ENCODE measurements at places on chromosomes 6 and 20.

DNA sequence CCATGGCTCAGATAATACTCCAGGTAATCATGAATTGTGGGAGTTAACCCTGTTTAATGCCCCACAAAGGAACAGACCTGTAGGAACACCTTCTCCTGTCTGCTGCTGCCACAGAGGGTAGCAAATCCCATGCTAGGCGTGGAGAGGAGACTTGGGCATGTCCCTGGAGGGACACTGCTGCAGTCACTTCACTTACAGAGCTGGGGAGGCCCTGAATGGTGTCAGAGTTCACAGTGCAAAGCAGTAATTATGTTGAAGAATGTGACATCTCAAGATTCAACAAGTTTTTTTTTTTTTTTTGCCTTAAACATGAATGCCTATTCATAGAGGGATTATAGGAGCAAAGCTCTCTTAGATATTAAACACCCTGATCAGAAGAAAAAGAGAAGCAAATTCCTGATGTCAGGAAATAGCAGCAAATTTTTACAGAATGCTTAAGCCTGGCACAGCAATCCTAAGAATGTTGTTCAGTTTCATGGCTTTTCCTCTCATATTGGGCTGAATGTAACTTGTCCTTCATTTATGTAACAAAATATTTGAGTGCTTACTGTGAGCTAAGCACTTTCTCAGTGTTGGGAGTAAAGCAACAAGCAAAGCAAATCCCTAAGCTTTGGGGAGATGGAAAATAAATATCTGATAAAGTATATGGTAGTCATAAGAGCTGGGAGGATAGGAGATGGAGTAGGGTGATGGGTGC, 45.0 kb downstream of the CARMIL1 start:
- no peak for DNase-seq
- peak overlapping the region; percentile 31 for H3K27ac ChIP-seq
- no peaks in the 10 kb centered on the region for H3K27me3 ChIP-seq
- peaks cover 28% of the 10 kb centered on the region for H3K4me1 ChIP-seq

GRCh38 chr6:158376631-158377081, 64.4 kb downstream of the TULP4 start:
- no peaks in the 10 kb centered on the region for H3K36me3 ChIP-seq
- peak overlapping the region; percentile 7 for H3K27ac ChIP-seq
- peaks cover 34% of the 10 kb centered on the region for H3K4me1 ChIP-seq
- DNase-seq: peak; percentile 35
- no peaks in the 10 kb centered on the region for H3K27me3 ChIP-seq
- H3K4me3 ChIP-seq: no peak overlapping the region

DNA sequence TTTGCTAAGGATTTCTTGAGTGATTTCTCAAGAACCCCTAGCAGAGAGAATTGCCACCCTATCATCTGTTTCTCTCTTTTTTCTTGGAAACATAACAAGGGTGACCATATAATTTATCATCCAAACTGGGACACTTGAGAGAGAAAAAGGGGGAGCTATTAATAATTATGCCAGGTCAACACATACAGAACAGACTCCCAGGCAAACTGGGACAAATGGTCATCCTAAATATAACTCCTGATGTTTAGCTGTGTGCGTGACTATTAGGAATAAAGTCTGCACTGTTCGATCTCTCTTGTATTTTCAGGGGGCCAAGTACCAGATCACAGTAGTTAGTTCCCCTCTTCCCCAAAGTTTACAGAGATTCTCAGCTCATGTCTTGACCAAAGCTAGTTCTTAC, 11.7 kb upstream of the HS3ST5 start:
- H3K4me1 ChIP-seq: no peaks in the 10 kb centered on the region
- no peak overlapping the region for H3K27ac ChIP-seq
- no peak overlapping the region for H3K4me3 ChIP-seq
- no peaks in the 10 kb centered on the region for H3K27me3 ChIP-seq
- H3K36me3 ChIP-seq: no peaks in the 10 kb centered on the region

DNA sequence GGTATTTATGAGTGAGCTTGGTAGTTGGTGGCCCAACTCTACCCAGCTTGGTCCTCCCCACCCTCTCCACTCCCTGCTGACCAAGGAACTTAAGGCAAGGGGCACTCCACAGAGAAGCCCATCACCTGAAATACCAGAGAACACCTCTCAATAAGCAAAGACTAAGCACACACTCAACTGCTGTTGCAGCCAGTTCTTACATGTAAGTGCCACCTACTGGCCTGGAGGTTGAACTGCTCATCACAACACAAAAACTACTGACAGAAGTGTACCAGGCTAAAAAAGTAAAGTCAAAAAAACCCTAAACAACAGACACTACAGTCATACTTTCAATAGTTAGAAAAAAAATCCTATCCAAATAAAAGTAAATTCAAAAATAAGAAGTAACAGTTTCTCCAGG, 146.2 kb downstream of the FAM83B start:
- no peak for DNase-seq
- H3K27ac ChIP-seq: no peak overlapping the region
- H3K4me3 ChIP-seq: no peak overlapping the region
- H3K36me3 ChIP-seq: no peaks in the 10 kb centered on the region
- H3K4me1 ChIP-seq: no peaks in the 10 kb centered on the region

- no peak overlapping the region for H3K27ac ChIP-seq
- no peak for DNase-seq
- 0 out of 2 replicates have a peak, but pooled peaks cover 1% of the 10 kb centered on the region for H3K27me3 ChIP-seq
- H3K4me3 ChIP-seq: no peak overlapping the region
- H3K4me1 ChIP-seq: no peaks in the 10 kb centered on the region
Measured at GRCh38 chr6:108036884-108037283, 37.7 kb downstream of the OSTM1 start.

- H3K36me3 ChIP-seq: peaks cover 42% of the 10 kb centered on the region
- peaks cover 47% of the 10 kb centered on the region for H3K4me1 ChIP-seq
- H3K27me3 ChIP-seq: no peaks in the 10 kb centered on the region
Measured at GRCh38 chr6:87667032-87667431, 35.0 kb downstream of the AKIRIN2 start.

DNA sequence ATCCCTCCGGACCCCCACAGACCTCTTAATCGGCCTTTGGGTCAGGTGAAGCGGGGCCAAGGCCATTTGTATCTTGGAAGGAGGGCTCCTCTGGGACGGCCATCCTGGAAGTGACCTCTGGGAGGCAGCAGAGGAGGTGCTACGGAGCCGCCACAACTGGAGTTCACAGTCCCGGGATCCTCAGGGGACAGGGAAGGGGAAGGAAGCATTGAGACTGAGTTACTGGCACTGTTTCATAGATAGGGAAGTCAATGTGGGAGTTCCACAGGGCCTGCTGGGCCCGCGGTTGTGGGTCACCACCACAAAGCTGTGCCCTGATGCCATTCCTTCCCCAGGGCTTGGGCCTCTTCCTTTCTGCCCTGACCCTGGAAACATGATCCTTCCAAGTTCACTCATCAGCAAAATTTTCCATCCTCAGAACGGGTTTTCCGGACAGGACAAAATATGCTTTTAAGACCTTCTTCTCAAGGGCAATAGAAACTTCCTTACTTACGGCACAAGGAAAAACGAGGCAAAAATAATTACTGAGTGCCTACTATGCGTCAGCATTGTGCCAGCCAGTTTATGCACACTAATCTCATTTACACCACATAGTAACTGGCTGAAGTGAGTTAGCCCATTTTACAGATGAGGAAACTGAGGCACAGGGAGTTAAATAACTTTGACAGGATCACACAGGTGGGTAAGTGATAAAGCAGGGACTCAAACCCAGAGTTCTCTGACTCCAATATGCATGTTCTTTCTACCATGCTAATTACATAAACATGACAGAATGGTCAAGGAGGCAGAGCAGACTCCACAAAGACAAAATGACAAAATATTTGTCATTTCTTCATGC, 143.8 kb downstream of the UNC5CL start:
- H3K27ac ChIP-seq: no peak overlapping the region
- H3K4me1 ChIP-seq: peaks cover 6% of the 10 kb centered on the region
- peak; percentile 64 for DNase-seq
- no peaks in the 10 kb centered on the region for H3K36me3 ChIP-seq
- H3K27me3 ChIP-seq: peaks cover 16% of the 10 kb centered on the region
- H3K4me3 ChIP-seq: no peak overlapping the region
